ENCODE measurements at places on chromosomes 3 and 15.

DNA sequence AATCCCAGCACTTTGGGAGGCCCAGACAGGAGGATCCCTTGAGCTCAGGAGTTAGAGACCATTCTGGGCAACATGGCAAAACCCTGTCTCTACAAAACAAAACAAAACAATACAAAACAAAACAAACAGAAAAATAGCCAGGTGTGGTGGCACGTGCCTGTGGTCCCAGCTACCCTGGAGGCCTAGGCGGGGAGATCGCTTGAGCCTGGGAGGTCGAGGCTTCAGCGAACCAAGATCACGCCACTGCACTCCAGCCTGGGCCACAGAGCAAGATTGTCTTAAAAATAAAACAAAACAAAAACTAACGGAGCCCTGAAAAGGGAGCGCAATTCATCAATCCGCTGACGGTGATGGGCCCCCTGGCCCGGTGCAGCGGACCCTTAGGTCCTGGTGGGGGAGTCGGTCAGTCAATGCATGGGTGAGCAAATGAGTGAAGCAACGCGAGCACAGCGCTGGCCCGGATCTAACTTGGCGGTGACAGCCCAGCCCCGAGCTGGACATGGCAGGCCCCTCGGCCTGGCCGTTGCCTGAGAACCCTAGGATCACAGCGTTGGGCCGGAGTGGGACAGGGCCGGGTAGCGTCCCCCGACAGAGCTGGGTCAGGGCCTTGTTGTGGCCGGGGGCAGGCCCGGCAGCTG, 52.4 kb upstream of the BLM start:
- no peak for DNase-seq

GRCh38 chr3:39376959-39377634, 6.1 kb upstream of the SLC25A38 start:
- DNase-seq, result no peak

DNA sequence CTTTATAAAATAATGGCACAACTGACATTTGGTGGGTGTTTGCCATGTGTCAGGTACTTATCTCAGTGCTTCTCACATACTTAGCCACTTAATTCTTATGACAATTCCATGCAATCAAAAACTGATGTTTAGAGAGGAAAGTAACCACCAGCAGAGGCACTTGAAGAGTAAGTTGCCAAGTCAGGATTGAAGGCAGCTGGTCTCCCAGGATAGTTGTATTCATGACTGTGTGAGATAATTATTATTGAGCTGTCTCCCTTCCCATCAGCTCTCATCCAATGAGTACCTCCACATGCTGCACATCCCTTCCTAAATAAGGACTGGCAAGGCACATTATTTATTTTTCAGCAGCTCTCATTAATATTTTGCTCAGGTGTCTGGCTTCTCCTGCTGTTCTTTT, 4.8 kb downstream of the VEPH1 start:
- no peak for DNase-seq

GRCh38 chr15:38624244-38625205, 59.9 kb upstream of the RASGRP1 start:
- no peak for DNase-seq

All from stimulated activated naive CD4-positive, alpha-beta T cell treated with Interleukin-2 at 50 U/mL for 16 hours (primary cell).